ENCODE measurements at places on chromosomes 13 and 19.

- no peak for DNase-seq
Observed at GRCh38 chr19:1417145-1417544, 9.8 kb downstream of the DAZAP1 start.

GRCh38 chr13:53683608-53684007 is 655.0 kb downstream of the OLFM4 start:
- no peak for DNase-seq

- peak; percentile 93 for DNase-seq
Observed at GRCh38 chr19:57830071-57830602, at the start of gene ZNF587B. TSS of gene ZNF587B (plus strand) at chr19:57830299. CDS start at chr19:57830529, 230 bp downstream.

DNA sequence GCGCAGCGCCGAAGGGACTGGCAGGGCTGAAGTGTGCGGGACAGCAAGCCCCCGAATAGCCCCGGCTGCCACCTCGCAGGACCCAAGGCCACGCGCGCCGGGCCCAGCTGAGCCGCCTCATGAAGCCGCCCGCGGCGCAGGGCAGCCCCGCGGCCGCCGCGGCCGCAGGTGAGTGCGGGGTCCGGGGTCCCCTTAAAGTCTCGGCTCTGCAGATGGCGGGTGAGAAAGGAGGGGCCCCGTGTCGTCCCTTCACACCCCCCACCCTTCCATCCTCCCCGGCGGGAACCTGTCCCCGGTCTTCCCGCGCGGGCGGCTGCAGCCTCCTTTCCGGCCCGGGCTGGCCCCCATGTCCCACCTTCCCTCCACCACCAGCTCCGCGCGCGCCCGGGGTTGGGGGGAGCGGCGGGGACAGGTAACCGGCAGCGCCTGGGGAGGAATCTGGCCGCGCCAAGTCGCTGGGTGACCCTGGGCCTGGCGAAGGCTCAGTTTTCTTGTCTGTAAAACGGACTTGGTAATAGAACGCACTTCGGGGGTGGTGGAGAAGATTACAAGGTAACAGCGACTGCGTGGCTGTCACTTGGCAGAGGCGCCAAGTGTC is 338 bp downstream of the RGCC start:
- no peak for DNase-seq

- no peak for DNase-seq
Observed at GRCh38 chr13:109331898-109332297, 454.5 kb downstream of the IRS2 start.

- no peak for DNase-seq
Observed at GRCh38 chr13:40772765-40773473, 1.9 kb upstream of the MRPS31 start.

DNA sequence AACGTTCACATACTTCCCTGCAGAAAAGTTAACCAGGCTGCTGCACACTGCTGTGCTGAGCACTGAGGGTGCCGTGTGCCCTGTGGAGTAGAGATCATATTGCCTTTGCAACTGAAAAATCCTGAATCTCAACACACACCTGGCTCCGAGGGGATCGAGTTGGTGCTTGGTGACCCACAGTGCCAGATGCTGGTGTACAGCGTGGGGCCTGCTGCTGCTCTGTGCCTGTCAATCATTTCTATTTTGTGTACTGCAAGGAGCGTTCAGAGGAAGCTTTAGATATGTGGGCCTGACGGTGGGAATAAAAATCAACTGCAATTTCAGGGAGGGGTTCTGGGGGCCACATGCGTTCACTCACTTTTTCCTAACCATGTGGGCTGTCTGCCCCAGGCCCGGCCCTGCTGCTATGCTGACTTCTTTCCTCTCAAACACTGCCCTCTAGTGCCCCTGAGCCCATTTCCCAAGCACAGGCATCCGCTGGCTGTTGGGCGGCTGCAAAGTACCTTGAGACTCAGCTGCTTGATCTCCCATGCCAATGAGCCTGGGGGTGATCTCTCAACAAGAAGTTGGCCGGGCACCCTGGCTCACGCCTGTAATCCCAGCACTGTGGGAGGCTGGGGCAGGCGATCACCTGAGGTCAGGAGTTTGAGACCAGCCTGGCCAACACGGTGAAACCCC is 9.7 kb upstream of the LENG8 start:
- no peak for DNase-seq
